Stimulated activated CD4-positive, alpha-beta T cell treated with anti-CD3 and anti-CD28 coated beads, TNF-alpha, amount 100 ng/mL, for 4 hours (primary cell): ENCODE measurements at places on chromosomes 3 and 15.

- DNase-seq: no peak
Measured at GRCh38 chr3:133799794-133800585, 5.6 kb upstream of the SRPRB start.

- DNase-seq: no peak
Measured at GRCh38 chr3:44186712-44187111, 55.0 kb upstream of the TOPAZ1 start.

DNA sequence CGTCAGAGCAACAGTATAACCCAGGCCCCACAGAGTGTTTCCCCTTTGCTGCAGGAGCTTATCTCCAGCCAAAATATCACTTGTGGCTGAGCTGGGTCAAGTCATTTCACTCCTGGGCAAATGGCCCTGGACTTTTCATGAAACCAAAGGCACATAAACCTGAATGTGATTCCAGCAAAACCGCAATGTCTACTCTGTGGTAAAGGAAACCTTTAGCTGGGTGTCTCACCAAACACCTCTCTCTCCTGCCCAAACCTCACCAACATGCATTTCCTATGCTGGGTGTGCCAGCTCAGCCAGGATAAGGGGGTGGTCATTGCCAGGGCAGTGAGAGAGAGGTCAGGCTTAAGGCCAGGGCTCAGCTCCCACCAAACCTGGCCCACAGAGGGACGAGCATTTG is 67.4 kb downstream of the GTPBP8 start:
- no peak for DNase-seq

DNA sequence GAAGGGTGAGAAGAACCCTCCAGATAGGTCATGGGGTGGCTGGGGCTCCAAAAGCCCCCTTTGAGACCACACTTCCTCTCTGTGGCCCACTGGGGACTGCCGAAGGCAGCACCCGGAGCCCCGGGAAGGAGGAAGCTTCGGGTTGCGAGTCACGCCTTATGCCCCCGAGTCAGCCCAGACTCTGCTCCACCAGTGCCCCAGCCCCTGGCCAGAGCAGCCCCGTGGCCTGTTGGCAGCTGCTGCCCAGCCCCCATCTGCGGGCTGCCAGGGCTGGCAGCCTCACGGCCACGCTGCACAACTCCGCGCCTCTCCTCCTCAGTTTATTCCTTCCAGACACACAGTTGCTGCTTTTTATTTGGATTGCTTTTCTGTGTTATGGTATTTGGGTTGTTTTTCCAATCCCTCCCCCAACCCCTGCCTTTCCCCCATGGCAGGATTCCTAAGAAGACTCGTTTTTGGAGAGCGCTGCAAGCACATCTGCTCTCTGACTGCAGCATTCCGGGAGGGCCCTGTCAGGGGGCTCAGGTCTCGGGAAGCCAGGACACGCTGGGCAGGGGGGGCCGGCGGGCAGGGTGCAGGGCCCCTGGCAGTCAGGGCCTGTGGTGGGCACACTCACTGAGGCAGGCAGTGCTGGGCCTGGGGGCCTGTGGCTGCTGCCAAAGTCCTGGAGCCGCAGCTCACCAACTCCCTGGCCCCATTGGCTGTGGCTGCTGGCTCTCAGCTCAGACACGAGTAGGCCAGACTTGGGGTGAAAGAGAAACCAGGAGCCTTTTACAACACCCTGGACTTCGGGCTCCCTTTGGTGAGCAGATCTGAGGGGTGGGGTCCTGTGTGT is 20.2 kb downstream of the MAGEF1 start:
- no peak for DNase-seq

GRCh38 chr15:81223346-81223971 is 26.8 kb downstream of the IL16 start:
- DNase-seq: no peak

DNA sequence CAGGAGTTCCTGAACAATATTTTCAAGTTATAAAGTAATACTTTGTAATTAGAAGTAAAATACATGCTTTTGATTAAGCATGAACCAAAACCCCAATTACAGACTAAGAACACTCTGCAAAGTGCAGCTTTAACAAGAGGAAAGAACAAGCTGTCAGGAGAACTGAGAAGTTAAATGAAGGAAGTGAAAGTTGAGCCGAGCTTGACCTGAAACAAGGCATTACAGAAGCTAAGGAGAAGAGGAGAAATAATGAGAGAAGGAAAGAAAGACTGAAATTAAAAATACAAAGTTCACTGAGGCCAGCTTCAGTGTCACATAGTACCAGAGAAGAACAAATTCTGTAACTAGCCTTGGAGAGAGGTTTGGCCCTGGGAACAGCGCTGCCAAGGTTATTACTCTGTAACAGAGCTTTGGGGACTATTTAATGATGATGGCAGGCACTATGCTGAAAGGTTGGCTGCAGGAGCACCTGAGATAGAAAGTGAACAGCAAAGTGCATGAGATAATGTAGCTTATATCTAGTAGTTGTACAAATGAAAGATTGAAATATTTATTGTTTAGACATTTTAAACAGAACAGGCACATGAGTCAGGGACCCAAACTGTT is 241.9 kb upstream of the PEX5L start:
- no peak for DNase-seq
